ENCODE measurements at places on chromosomes 12 and 14.

- DNase-seq: no peak
Measured at GRCh38 chr14:54040846-54041245, 84.2 kb upstream of the BMP4 start.

DNA sequence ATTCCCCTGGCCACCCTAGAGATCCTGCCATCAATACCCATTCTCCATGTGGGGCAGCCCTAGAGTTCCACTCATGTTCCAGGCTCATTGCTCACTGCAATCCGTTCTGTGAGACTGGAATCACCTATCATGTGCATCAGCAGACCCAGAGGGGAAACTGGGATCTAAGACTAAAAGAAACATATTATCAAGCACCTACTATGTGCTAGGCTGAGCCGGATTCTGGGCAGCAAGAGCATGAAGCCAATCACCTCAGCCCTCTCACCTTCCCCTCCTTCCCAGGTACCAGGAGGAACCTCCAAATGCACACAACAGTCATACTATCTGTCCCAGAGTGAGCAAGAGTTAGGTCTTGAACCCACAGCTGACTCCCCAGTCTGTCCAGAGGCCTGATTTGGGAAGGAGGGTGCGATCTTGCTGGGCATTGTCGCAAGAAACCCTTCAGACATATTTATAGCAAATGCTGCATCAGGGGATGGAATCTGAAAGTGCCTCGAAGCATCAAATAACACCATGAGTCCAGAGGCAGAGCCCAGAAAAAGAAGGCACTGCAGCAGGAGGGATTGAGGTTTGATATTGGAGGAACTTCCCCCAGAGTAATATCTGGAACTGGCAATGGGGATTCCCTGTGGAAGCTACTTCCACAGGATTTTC is 6.7 kb upstream of the CACNB3 start:
- DNase-seq: no peak

- DNase-seq: no peak
Measured at GRCh38 chr14:54840336-54840735, 62.3 kb downstream of the GCH1 start.

- DNase-seq: no peak
Measured at GRCh38 chr12:10067942-10068341, 30.8 kb downstream of the CLEC1A start.

DNA sequence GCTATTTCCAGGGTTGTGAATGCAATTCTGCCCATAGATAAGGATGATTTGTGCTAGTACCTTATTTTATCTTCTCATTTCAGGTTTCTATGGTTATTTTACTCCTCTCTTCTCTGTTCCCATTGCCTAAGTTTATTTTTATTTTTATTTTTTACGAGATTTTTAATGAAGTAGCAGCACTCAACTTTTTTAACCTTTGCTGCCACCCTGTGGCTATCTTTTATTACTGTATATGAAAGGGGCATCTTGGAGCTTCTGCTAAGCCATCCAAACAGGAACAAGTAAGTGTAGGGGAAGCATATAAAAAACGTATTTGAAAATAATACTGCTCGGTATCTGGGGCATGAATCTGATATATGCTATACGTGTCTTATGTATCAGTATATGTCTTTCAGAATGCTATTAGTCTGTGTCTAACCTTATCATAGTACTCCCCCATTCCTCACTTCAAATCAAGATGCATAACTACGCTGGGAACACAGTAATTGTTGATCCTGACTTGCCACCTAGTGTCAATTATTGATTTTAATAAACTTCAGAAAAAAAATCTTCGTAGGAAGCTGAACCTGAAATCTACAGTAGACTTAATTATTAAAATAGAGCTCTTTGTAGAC is 60.3 kb downstream of the KLRG1 start:
- no peak for DNase-seq

GRCh38 chr12:6386491-6386890 is 2.5 kb downstream of the LTBR start:
- DNase-seq: no peak

GRCh38 chr14:76955575-76956315 is 72.8 kb downstream of the IRF2BPL start:
- peak; percentile 35 for DNase-seq

GRCh38 chr14:21704338-21704737 is 30.7 kb upstream of the OR4E1 start:
- no peak for DNase-seq

GRCh38 chr14:27845902-27846301 is 920.7 kb upstream of the FOXG1 start:
- DNase-seq: no peak

DNA sequence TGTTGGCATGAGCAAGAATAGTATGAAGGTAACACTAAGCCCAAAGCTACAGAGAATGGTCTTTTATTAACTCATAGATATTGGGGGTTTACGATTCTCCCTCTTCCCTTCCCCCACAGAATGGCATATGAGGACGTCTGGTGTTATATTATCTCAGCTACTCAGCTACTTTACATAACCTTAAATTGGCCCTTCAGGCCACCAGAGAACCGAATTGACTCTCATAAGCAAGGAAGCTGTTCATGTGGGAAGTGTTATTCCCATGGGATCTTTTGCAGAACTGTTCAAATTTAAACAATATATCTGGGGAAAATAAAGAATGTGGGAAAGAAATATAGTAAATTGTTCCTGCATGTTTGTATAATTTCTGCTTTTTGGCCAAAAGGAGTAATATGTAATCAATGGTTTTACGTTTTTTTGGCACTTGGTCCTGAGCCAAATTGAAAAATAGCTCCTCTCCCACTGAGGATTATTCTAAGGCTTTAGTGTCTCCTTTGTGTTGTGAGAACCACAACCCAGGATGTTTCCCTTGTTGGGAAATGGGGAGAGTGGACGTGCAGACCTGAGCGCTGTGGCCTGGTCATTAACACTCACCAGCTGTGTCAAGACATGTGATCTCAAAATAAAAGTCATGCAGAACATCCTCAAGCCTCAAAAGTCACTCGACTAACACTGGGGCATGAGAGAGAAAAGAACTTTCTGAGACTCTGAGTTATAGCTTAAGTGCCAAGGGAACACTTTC is 31.8 kb upstream of the CMAS start:
- no peak for DNase-seq

DNA sequence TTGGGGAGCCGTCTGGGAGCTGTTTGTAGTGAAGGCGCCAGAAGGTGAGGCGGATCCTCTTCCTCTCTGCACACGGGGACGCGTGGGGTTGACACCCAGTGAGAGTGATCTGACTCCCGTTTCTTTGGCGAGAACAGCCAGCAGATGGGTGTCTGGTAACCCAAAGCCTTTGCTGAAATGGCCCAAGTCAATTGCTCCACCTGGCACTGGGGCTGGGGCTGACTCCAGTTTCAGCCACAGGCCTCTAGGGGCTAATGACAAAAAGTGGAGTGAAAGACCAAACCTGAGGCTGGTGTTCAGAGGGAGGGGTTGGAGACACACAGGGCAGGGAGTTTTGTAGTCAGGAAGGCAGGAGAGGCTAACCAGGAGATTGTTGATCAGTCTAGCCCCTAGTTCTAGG is 87.0 kb downstream of the FRMD6 start:
- DNase-seq: no peak

DNA sequence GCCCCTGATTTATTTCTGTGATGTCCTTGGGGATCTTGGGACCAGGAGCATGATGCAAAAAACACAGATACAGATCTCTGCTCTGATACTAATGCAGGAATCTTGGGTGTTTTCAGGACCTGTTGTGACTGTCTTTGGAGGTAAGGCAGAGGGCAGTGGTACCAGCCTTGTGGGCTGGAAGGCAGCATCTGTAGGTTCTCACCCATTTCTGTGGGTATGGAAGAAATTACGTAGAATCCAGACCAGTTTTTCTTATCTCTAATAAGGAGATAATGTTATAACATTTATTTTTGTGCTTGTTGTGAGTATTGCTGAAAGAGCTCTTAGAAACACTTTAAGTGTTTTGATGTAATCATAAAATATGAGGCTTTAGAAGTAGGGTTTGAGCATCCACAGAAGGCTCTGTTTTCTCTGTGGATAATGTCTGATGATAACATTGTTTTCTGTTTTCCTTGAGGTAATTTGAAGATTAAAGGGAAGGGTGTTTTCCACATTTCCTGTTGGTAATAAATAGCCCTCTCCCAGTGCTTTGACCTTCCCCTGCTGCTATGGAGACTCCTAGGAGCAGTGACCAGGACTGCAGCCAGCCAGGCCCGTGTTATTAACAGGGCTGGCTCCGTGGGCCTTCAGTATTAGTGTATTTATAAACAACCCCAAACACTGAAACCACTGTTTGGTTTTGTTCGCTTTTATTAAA is 9.4 kb upstream of the DCP1B start:
- no peak for DNase-seq

GRCh38 chr12:7369274-7369729 is 65.4 kb downstream of the ACSM4 start:
- DNase-seq: no peak

GRCh38 chr12:19707948-19708409 is 268.7 kb downstream of the AEBP2 start:
- DNase-seq: no peak

- DNase-seq: no peak
Measured at GRCh38 chr12:12488823-12489550, 73.7 kb downstream of the DUSP16 start.

Data from T-helper 17 cell (primary cell).